Stimulated activated CD4-positive, alpha-beta T cell treated with anti-CD3 and anti-CD28 coated beads, Interleukin-4, amount 100 ng/mL, for 4 hours (primary cell): ENCODE measurements at places on chromosomes 4 and X.

GRCh38 chrX:13001961-13002671, 27.2 kb downstream of the TMSB4X start:
- DNase-seq, result no peak

DNA sequence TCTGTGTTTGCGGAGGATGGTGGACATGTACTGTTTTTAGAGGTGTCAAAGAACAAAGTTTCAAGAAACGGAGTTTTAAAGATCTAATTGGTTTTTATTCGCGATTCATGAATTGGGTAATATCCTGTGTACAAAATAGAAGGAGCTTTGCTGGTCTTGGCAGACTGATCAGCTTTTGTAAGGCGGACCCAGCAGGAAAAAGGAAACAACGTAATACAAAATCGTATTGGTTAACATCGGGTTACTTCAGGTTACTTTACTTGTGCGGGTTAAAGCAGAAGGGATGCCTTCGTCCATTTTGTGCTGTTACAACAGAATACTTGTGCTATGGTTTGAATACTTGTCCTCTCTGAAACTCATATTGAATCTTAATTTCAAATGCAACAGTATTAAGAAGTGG, 11.4 kb upstream of the NYX start:
- no peak for DNase-seq

DNA sequence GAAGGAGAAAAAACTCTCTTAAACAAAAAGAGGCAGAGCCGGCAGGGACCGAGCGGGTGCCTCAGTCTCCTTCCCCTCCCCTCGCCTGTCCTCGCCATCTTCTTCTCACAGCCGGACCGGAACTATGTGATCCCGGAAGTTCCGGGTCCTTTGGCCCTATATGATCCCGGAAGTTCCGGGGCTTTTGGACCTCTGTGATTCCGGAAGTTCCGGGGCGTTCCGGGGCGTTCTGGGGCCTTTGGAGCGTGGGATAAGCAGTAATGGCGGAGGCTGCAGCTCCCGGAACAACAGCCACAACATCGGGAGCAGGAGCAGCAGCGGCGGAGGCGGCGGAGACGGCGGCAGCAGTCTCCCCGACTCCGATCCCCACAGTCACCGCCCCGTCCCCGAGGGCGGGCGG, 98.9 kb upstream of the MED14 start:
- DNase-seq, result no peak

DNA sequence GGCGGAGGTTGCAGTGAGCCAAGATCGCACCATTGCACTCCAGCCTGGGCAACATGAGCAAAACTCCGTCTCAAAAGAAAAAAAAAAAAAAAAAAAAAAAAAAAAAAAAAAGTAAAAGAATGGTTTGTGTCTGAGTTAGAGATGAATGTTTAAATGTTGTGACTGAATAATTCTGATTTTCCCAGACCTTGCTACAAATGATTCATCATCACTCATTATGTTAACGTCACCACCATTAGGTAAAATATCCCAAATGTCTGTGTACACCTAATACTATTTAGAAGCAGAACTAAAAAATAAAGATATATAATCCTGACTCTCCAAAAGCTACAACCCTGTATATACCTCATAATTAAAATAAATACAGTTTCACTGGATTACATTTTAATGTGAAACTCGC, 70.8 kb downstream of the HHIP start:
- DNase-seq, result no peak

DNA sequence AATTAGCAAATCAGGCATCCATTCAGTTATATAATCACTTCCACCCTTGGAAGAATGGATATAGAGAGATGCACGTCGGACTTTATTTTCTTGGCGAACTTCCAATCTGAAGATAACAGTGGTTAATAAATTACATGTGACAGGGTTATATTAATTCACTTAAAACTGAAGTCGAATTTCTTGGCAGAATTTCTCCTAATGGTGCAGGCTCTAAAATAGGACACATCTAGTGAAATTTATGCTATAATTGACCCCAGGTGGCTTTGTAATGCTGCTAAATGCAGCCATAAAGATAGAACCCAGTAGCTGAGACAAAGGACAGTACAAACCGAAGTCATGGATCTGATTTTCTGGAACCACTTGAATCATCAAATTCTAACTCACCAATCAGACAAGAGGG, 20.8 kb upstream of the SLC10A4 start:
- DNase-seq, result no peak

DNA sequence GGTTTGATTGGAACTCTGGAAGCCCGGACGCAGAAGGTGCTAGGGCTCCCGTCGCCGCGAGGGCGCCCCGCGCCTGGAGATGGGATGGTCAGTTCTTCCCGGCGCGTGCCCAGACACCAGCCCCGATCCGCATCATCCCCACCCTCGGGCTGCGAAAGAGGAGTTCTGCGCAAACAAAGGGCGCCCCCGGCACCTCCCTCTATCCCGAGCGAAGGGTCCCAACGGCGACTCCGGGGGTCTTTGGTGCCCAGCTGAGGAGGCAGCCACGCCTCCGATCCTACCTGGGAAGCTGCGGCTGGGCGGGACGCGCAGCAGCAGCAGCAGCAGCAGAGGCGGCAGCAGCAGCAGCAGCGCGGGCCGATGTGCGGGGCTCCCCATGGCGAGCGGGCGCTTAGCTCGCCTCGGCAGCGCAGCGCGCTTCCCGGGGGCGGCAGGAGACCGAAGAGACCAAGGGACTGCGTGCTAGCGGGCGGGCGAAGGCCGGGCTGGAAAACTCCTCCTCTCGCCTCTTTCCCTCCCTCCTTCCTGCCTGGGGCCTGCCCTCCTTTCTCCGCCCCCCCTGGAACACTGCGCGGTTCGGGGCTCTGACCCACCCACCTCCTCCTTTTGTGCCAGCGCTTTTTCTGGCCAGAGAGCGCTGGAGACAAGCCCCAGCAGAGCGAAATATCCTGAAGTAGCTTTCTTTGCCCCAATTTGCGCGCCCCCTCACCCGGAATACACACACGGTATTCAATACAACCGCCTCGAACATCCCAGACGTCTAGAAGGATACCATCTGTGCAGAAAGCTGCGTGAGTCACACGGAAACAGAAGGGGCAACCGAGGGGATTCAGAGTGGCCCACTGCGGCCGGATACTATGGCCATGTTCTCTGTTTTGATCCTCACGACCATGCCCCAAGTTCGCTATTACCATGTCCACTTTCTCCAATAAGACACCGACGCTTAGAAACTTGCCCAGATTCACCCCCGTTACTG, at the start of gene SRPX:
SRPX (minus strand) TSS at position 457 of the 976 bp plus-strand sequence; CDS start at position 378, 79 bp downstream.
- no peak for DNase-seq

- DNase-seq, result no peak
Observed at GRCh38 chr4:184756399-184756798, 22.5 kb upstream of the CENPU start.

GRCh38 chrX:113260474-113260873, 419.8 kb upstream of the AMOT start:
- no peak for DNase-seq

- DNase-seq, result no peak
Observed at GRCh38 chr4:127120441-127121090, 512.2 kb upstream of the INTU start.

- no peak for DNase-seq
Observed at GRCh38 chr4:80507077-80507476, 171.5 kb downstream of the CFAP299 start.

GRCh38 chrX:39729981-39730661, 367.6 kb downstream of the BCOR start:
- no peak for DNase-seq

DNA sequence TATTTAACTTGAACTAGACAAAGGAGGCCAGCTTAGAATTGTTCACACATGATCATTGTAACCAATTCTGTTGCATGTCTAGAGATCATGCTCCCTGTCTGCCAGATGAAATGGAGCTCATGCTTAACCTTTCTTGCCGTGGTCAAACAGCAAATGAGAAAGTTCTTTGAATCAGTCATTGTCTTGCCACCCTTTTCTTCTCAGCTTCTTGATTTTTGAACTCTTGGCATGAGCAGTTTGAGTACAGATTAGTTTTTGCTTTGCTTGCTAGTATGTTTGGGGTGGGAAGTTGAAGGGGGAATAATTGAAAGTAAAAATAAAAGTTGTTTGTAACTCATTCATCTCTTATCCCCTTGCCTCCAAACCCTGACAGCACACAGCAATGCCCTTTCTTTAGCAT, 4.7 kb downstream of the MTM1 start:
- DNase-seq, result no peak

DNA sequence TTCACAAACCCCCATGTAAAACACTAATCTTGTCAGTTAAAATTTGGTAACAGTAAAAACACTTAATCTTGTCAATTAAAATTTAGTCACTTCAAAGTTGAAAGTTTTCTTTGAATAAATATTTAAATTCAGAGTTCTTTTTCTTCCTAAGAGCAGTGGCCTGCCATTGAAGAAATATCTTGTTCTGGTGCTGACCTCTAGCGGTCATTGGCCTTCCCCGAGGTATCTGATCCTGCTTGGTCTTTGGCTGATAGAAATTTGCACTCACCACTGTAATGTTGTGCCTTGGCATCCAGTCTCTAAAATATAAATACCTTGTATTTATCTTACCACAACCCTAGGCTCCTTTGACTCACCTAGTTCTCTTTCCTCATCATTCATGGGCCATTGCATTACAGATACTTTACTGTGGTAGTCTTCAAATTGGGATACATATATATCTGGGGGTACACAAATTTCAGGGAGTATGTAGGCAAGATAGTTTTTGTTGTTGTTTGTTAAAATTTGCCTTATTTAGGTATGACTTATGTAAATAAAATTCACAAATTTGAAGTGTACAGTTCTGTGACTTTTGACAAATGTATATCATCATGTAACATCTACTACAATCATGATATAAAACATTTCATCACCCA, 6.7 kb upstream of the ART3 start:
- peak; percentile 61 for DNase-seq

GRCh38 chrX:42017971-42018370, 94.6 kb upstream of the CASK start:
- DNase-seq, result no peak

GRCh38 chr4:81648576-81649275, 177.0 kb upstream of the RASGEF1B start:
- peak; percentile 16 for DNase-seq

DNA sequence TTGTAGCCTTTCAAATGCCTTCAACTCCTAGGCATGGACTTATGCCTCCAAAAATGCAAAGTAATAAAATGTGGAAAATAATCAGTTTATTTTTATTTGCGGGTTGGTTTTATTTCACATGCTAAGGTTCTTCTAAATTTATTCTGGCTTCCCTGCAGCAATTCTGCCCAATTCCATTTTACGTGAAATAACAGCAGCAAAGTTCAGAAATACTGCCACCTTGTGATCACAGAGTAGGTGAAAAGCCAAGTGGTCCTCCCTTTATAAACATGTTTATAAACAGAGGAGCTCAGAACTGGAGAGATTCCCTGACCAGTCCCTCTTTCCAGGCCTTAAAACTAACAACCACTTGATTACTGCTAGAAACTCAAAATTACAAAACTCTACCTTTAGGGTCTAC, 14.7 kb upstream of the DCHS2 start:
- DNase-seq, result no peak

DNA sequence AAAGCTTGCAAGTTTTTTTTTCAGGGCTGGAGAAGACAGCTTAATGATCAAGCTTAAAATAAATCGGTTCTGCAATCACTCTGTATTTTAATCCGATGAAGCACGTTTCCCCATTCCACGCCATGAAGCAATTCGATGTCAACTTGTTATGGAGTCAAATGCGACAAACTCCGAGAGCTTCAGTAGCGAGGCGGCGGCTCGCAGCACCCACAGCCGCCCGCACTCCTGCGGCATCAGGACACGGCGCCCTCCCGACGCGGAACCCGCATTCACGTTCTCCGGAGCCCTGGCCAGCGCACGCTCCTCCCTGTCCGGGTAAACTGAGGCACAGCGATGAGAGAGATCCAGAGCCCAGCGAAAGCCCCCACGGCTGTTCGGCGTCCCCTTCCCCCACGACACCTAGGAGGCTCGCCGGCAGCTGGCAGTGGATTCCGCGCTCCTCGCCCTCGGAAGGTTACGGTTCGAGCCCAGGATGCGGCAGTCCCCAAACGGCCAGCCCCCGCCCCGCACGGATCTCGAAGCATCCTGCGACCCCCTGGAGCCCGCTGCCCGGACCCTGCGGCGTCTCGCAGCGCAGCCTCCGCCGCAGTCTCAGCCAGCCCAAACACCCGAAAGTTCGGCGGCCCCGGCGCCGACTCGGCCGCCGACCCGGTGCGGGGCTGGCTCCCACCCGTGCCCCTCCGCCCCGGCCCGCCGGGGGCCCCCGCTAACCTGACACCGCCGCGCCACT, 507 bp downstream of the MFAP3L start:
- no peak for DNase-seq

GRCh38 chrX:151624677-151625076, 61.2 kb downstream of the PASD1 start:
- DNase-seq, result no peak

GRCh38 chr4:112234952-112235609, 3.5 kb downstream of the AP1AR start:
- DNase-seq, result peak; percentile 26

DNA sequence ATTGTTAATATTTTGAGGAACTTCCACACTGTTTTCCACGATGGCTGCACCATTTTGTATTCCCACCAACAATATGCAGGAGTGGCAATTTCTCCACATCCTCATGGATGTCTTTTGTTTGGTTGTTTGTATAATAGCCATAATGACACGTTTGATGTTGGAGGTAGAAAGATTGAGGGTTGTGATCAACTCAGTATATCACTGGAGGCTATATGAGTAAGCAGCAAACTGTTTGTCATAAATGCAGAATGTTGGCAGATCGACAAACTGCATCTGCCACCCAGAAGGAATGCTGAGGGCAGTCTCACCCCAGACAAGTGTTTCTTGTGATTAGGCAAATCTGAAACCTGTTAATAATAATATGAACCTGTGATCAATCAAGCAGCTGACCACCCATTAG, 243.9 kb upstream of the WDFY3 start:
- DNase-seq, result no peak

- DNase-seq, result no peak
Observed at GRCh38 chrX:63032811-63033210, 318.3 kb downstream of the SPIN4 start.

GRCh38 chr4:169059306-169060211, 49.5 kb upstream of the CBR4 start:
- no peak for DNase-seq

DNA sequence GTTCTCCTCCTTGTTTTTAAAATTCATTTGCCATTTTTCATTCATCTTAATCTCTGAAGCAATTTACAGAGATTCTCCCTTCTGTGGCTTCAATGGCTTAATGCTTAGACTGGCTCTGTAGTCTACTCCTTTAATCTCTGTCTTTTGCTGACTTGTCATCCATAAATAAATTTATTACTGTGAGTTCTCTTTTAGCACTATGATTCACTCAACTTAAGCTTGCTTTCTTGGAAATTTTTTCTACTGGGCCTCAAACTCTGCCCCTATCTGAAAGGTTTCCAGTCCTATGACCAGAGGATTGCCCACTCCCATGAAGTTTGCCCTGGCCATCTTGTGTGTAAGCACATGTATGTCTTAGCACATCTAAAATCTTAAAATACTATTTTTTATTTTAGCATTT, 251.1 kb downstream of the DCLK2 start:
- no peak for DNase-seq

- DNase-seq, result no peak
Observed at GRCh38 chrX:115448146-115448545, 112.8 kb upstream of the PLS3 start.

GRCh38 chrX:121010218-121010617, 24.7 kb upstream of the CT47A1 start:
- DNase-seq, result no peak

- no peak for DNase-seq
Observed at GRCh38 chrX:9935436-9935835, 31.7 kb upstream of the CLDN34 start.

- no peak for DNase-seq
Observed at GRCh38 chr4:1602655-1603412, 81.3 kb downstream of the FAM53A start.

- no peak for DNase-seq
Observed at GRCh38 chr4:70425306-70425705, 27.6 kb downstream of the OPRPN start.
